ENCODE measurements at places on chromosomes 5 and 9. TPM values are rescaled to one million over a fixed set of nuclear protein-coding genes. Genes with fewer than 3 reads are reported as not detected.

DNA sequence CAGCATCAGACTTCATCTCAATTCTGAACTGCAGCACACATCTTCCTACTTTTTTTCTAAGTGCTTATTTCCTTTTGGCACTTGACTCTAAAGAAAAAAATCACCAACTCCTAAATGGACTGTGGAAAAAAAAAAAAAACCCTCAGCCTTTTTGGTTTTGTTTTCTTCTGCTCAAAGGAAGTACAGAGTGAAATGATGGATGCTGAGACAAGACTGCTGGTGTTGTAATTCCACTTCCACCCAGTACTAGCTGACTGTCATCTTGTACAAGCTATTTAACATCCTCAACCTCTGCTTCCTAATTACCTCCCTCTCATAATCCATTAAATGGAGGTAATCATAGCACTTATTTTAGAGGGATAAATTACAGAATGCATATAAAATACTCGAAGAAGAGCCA is 171.5 kb upstream of the GNA14 start:
- DNase-seq: no peak

GRCh38 chr5:78819707-78820106 is 165.4 kb downstream of the ARSB start:
- DNase-seq: no peak

- peak; percentile 20 for DNase-seq
Measured at GRCh38 chr5:6328173-6328572, 50.2 kb downstream of the MED10 start.

- DNase-seq: no peak
Measured at GRCh38 chr5:141903261-141903660, 20.4 kb upstream of the DELE1 start.

DNA sequence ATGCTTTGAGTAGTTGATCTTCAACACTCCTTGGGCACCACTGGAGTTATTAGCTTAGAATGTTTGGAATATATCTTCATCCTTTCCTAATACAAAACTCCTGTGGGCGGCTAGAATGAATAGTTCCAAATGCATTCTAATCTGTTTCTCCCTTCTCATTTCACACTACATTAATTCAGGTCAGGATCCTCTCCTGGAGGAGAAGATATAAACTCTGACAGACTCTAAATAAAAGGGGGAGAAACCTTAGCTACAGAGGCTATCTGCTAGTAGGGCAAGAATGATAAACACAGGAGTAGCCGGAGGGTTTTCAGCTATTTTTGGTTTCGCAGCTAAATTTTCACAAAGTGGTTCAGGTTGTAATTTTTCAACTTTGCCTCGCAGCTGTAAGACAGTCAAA is 45.2 kb upstream of the FAM240B start:
- no peak for DNase-seq

DNA sequence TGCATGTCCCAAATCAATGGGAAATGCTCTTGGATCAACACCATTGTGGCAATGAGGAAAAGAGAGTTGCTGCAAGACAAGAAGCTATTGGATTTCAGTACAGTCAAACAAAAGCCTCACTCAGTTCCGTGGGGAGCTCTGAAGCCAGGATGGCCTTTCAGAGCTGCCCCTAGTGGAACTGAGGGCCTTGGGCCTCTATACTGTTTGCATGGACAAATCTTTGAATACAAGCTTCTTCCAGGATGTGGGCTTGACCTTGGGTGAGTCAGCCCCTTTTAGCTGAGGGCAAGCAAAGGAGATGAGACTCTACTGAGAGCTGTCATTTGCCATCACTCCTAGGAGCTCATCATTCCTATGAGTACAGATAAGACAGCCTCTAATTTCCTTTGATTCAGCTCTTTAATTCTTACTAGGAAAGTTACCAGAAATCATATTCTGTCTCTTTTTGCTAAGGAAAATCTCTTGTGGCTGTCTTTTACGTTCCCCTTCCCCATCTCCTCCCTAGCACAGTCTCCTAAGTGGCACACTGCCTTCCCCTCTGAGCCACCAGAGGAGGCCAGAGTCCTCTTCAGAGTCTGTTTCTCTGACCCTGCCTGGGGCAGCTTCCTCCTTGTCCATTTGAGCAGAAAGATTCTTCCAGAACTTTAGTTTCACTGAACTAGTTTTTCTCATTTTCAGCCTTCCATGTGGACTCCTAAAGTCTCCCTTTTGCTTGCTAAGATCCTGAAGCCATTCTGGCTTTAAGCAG is 168.8 kb upstream of the POC5 start:
- no peak for DNase-seq

- DNase-seq: no peak
Measured at GRCh38 chr9:131404581-131404980, 10.7 kb downstream of the PRRC2B start.

DNA sequence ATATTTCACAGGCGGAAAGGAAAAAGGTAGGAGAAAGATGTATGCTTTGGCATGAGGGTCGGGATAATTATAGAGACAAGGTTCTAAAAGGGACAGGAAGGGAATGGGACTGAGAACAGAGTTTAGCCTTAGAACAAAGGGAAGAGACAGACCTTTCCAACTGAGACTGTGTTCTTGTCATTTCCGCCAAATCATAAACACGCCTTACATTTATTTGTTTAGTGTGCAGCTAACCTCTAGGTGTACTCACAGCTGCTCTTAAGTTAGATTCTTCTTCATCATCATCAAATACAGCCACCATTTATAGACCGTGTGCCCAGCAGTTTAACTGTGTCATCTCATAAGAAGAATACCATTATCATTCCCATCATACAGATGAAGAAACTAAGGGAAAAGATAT is 5.9 kb upstream of the DELE1 start:
- no peak for DNase-seq

DNA sequence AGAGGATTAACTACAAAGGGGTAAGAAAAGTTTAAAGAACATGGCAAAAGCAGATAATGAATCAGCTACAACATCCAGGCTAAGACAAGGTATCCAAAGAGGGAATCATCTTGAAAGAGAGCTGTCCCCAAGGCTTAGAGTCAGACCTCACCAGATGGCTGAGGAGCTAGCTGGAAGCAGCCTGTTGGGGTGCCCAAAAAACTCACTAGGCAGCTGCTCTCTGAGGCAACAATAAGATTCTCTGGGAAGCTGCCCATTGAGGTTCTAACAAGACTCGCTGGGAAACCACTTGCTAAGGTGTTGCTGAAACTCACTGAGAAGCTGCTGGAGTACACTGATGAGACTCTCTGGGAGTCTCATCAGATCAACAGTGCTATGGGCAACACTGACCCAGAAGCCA is 185.2 kb downstream of the CETN3 start:
- no peak for DNase-seq

DNA sequence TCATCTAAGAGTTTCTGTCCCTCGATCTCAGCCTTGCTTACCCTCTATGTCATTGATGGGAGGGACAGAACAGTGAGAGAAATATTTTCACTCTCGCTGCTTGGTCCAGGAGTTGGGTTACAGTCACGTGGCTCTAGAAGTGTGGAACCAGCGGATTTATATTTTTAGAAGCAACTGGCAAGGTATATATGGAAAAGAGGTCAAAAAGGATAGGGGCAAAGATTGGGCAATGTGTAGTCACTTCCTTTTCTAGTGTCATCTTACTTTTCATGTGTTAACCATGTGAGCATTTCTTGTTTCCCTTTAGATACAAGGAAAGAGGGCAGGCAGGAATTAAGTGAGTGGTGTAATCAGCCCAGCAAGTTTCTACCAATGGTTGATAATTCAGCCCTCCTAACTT is 111.5 kb upstream of the ZNF366 start:
- peak; percentile 37 for DNase-seq

- no peak for DNase-seq
Measured at GRCh38 chr9:98908897-98909634, 34.6 kb upstream of the COL15A1 start.

DNA sequence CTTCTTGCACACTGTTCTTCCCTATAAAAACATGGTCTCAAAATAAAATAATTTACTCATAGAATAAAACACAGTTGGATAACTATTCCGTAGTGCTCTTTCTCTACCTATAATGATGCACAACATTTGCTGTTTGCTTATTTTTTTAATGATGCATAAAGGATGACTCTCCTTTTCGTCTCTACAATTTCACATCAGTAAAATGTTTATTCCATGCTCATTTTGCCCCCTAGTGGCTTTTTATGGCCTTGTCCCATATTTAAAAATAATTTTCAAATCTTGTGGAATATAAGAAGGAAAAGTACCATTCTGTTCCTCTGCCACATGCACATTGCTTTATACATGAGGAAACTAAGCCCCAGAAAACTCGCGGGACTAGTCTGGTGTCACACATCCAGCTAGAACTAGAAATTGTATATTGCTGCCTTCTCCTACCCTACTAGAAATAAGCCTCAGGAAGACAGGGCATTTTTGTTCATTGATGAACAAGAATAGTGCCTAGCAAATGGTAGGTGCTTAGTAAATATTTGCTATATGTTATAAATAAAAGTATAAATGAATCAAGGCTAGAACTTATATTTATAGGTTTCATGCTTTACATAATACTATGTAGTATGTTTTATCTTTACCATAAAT is 12.7 kb downstream of the KCTD16 start:
- DNase-seq: peak; percentile 54

DNA sequence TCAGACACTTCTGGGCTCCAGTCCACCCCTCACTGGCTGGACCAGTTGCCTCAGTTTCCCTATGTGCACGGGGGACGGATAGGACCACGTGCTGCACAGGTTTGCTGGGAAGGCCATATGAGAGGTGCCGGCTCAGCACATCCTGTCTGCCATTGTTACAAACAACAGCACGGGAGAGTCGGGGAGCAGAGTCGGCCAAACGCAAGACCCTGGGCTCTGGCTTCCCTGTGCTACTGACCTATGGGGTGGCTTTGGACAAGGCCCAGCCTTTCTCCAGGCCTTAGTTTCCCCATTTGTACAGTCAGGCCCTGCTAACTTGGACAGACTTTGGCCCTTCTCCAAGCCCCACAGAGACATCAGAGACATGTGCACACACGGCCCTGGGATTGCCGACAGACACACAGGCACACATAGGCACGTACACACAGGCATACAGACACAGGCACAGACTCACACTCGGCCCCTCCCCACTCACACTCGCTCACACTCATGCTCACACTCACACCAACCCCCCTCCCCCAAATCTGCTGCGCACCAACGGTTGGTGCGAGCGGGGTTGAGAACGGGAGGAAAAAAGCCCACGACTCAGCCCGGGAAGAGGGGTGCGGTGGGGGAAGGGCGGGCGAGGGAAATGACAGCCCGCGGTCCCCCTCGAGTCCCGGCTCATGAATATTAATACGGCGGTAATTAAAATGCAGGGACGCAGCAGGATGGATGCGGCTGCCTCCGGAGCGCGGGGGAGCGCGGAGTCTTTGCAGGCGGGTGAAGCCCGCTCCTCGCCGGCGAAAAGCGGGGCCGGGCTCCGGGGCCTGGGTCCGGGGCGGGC is 133.0 kb downstream of the C9orf50 start:
- DNase-seq: peak; percentile 75

DNA sequence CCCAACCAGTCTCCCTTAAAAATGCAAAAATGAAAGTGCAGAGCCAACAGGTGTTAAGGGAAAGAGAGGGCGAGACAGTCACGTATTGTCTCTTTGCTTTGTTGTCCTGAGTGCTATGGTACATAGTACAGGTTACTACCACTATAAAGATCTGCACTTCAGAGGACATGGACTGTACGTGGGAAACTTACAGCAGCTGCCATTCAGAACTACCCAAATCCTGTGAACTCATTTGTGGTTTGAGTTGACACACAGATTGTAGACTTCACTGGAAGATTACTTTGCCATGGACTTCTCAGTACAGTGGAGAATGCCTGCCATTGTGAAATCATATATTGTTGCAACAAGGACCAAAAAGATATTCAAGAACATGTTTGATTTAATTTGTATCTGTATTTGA is 34.8 kb downstream of the FBXO38 start:
- no peak for DNase-seq

- DNase-seq: peak; percentile 22
Measured at GRCh38 chr5:11617080-11617479, 287.2 kb downstream of the CTNND2 start.

DNA sequence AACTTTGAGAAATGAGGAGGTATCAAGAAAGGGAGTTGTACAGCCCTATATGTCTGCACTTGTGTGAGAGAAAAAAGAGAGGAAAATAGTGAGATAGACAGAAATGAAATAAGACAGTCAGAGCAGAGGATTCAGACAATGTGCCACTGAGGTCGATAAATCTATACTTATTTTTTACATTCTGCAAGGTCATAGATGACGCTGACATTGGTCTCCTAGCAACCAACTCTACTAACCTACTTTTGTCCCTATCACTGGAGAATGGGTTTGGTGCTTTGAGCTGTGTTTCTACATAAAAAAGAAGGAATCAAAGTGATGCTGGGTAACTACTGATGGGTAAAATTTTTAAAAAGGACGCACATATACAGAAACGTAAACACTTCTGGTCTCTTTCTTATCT is 573.3 kb upstream of the RORB start:
- no peak for DNase-seq

TGFBI gene
- 218 TPM for total RNA-seq

CDO1 gene
- total RNA-seq: not detected

FOXI1 gene
- total RNA-seq: not detected

HAVCR2 gene
- total RNA-seq: 0.53 TPM

LECT2 gene
- total RNA-seq: not detected

ARHGEF39 gene
- 0.13 TPM for total RNA-seq

OBP2B gene
- total RNA-seq: not detected
